Type B pancreatic cell (in vitro differentiated cells): ENCODE measurements at places on chromosomes 5 and 9.

DNA sequence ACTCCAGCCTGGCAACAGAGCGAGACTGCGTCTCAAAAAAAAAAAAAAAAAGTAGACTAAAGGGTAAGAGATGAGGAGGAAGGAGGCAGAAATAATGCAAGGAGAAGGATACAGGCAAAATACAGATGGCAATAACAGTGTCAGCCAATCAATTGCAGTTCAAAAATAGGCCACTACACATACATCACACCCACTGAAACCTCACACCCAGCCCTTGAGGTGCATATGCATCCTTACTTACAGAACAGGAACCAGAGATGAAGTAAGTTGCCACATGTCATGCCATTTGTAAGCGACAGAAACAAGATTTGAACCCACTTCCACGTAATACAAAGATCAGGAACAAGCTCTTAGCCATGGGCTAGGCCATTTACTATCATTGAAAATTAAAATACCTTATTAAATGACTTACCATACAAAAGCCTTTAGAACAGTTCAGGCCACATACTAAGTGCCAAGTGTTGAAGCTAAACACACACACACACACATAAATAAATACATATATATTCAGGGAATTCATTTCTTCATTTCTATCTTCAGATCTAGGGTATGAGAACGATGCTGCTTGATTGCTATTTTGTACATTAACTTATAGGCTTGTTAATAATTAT, 98.4 kb downstream of the FNBP1 start:
- DNase-seq = no peak

- DNase-seq = no peak
Observed at GRCh38 chr9:133558191-133559126, 24.0 kb downstream of the ADAMTSL2 start.

GRCh38 chr9:38687389-38687842, 32.5 kb downstream of the FAM240B start:
- no peak for DNase-seq

DNA sequence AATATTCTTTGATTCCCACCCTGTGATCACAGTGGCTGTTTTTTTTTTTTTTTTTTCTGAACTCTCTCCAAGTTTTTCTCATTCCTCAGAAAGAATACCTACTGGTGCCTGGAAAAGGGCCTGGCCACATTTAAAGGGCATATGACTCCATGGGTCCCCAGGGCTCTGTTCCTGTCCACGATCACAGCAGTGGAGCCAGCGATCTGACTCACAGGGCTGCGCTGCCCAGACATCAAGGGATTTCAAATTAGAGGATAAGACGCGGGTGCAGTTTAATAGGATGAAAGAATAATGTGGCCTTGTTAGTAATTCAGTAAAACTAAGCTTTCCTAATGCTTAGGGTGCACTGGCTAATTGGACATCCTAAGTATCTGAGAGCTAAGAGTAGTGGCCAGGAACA, 175.1 kb upstream of the MSX2 start:
- no peak for DNase-seq

DNA sequence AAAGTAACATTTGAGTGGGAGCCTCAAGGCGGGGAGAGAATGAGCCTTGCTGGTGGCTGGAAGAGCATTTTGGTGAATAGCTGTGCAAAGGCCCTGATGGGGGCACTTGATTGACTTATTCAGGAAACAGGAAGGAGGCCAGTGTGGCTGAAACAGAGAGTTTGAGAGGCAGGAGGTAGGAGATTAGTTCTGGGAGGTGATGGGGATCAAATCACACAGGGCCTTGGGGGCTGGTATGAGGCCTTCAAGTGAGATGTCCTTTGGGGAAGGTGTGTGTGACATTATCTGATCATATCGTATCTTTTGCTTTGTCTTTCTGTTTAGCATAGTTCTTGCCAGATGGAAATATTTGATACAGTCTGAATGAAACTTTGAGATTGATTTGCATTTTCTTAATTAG, 172.3 kb downstream of the TENT4A start:
- DNase-seq = no peak

DNA sequence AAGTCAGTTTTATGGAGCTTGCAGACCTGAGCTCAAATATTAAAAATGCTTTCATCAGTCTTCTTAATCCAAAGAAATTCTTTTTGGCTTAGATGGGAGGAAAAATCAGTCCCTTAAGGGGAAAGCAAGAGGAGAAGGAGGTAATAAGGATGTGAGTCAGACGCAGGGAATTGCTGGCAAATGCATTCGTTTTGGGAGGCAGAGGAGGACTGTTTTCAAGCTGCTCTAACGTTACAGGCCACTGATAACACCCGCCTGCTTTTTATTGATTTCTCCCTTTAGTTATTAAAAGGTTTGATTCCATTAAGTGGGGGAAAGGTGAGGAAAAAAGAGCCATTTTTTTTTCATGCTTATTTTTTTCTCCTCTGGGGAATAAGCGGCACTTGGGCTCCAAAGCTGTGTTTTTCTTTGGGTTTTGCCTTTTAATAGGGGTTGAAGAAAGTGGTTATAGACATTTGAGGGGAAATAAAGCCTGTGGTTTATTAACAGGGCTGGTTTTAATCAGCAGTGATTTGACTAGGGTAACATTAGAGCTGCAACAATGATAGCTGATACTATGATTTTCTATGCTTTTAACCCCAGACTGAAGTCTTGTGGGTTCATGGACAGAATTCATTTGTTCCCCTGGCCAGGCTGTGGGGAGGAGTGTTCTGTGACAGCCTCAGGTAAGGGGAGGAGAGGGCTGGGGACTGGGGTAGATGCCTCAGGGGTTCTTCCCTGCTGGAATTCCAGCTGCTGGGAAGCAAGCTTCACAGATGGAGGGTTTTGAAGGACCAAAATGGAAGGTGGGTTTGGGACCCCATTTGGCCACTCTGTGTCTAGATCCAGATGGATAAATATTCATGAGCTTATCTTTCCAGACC, 225.2 kb downstream of the GAS1 start:
- no peak for DNase-seq

DNA sequence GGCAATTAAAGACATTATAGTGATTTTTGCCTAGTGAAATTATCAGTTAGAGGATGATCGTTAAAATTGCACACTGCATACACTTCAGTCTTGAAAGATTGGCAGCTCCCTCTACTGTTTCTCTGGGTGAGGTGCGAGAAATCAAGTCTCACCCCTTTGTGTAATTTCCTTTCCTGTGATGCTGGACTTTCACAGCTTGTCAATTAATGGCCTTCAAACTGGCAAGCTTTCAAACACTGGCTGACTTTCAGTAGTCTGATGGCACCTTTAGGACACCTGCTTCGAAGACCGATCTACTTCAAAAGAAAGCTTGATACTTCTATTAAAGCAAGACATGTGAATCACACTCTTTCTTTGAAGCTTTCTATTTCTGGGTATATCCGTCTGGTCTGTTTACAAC, 706.7 kb upstream of the PTPRD start:
- no peak for DNase-seq

- DNase-seq = no peak
Observed at GRCh38 chr5:148511810-148512347, 128.1 kb downstream of the FBXO38 start.

- DNase-seq = no peak
Observed at GRCh38 chr9:6739218-6739617, 18.6 kb upstream of the KDM4C start.

DNA sequence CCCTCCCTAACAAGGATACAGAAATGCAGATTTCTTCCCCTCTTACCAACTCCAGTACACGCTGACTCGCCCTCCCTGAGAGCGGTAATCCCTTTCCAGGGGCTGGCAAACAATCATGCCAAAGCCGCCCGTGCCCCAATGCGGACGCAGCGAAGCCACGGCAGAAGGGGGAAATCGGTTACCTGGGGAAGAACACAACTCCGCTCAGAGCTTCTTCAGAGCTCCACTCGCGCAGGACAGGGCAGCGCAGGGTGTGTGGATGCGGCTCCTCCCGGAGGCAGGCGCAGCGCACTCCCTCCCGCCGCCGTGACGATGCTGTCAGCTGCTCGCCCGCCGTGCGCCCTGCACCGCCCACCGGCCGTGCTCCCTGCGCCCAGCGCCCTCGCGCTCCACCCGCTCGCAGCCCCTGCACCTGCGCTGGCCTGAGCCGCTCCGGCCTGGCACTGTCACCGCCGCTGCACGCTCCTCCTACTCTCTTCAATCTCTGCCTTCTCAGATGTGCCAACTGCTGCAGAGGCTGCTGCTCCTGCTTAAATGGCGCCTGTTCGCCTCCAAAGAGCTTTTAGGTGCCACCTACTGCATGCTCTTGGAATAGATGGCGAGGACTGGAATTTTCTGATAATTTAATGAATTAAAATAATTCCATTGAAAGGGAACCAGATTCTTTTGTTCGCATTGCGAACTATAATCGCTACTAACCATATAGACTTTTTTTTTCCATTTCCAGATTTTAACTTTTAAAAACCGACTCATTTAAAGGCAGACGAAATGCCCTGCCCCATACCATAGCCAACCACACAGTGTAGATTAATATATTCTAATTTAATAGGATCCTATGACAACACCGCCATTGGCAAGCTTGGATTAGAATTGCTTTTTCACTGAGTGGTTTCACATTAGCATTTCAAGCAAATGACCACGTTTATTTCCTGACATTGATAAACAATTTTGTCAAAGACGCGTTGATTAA, at the start of gene DIRAS2:
Gene DIRAS2, minus strand, starts transcription at position 255 of the 970 bp plus-strand sequence. CDS start 28,997 bp downstream, outside the sequence.
- DNase-seq = peak; percentile 82

- no peak for DNase-seq
Observed at GRCh38 chr5:146633323-146633764, 117.4 kb upstream of the GPR151 start.

DNA sequence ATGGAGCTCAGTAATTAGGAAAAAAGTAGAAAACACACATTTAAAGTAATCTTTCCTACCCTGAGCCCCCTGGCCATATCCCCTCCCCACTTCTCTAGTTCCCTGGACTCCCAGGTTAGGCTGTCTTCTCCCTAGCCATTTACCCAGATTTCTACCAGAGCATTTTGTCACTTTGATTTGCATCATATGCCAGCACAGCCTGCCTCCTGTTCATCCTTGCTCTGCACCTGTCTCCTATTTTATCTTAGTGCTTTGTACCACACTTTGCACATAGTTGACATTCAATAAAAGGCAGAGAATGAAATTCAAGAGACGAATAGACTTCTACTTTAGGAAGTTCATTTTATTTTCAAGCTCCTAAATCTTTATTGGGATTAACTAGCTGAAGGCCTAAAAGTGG, 344.5 kb downstream of the EBF1 start:
- DNase-seq = no peak

- no peak for DNase-seq
Observed at GRCh38 chr9:83266331-83266665, 203.4 kb upstream of the RASEF start.

GRCh38 chr9:78923966-78924659, 627.2 kb downstream of the PSAT1 start:
- DNase-seq = no peak

DNA sequence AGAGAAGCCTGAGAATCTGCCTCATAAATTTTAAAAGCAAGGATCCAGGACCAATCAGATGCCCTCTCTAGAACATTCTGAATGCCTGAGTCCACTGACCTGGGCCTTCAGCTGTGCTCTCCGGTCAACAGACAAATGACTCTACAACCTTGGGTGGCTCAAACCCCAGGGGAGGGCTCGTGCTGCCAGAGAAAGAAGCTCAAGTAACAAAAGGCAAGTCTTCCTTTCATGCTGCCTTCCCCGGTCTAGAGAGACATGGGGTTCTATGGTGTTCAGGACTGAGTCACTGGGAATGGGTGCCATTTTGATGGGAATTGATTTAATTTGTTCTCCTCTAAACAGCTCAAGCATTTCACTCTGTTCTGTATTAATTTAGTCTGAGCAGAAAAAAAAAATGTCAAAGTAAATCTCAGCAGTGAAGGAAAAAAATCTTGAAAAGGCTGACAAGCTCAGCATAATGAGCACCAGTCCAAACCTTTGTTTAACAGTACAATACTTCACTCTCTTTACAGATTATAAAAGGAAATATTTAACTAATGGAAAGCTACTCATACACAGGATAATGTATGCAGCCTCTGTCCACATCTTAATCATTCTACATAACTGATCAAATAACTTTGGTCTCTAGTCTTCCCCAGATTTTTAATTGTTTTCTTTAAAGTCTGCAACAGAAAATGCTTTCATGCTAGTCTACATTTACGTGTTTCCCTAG, 191.0 kb downstream of the GLIS3 start:
- DNase-seq = no peak

GRCh38 chr5:140286424-140286823, 16.5 kb downstream of the PFDN1 start:
- DNase-seq = no peak

DNA sequence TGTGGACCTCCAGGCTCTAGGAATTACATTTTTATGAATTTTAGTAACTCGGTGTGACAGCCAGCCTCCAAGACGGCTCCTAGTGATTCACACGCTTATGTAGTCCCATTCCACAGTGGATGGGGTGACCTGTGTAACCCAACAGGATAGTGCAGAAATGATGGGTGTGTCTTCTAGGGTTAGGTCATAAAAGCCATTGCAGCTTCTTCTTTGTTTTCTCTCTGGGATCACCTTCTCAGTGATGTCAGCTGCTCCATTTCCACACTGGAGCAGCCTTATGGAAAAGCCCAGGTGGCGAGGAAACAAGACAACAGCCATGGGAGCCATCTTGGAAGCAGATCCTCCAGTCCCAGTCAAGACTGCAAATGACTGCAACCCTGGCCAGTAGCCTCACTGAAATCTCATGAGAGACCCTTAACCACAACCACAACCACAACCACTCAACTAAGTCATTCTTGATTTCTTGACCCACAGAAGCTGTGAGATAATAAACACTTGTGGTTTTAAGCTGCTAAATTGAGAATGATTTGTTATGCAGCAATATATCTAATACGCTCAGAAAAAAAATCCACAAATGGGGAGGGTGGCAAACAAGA, 5.1 kb upstream of the GNPDA1 start:
- DNase-seq = no peak

DNA sequence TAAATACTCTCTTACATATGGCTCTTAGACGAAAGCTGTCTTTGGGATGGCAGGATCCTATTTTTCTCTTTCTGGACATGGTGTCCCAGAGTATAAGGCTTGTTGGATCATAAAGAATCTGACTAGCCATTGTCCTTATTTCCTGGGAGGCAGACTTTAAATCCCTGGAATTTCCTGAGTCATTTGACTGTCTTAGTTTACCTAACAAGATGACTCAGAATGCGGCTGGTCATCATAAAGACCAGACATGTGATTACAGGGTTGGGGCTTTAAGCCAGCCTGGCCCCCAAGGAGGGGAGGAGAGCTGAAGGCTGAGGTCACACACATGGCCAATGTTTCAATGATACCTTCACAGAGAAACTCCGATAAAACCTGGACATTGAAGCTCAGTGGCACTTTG, 37.2 kb downstream of the FAM240B start:
- DNase-seq = no peak

DNA sequence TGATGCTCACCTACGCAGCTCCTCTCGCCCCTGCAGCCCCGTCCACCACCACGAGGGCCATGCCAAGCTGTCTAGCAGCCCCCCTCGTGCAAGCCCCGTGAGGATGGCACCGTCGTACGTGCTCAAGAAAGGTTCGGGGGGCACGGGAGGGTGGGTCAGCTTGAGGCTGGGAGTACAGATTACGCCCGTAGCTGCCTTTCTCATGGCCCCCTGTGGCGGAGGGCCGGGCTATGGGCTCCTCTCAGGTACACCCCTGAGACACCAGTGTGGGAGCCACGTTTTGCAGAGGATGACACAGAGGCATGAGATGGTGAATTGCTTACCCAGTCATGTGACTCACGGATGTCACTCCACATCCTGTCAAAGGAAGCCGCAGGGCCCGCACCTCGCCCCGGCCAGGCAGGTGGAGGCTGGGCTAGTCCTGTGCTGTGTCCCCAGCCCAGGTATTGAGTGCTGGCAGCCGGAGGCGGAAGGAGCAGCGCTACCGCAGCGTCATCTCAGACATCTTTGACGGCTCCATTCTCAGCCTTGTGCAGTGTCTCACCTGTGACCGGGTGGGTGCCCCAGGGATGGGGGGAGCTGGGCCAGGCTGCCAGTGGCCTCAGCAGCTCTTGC, 33.7 kb downstream of the USP20 start:
- DNase-seq = no peak
